ENCODE measurements at places on chromosomes 2 and 18. TPM values are rescaled to one million over a fixed set of nuclear protein-coding genes. Genes with fewer than 3 reads are reported as not detected.

DNA sequence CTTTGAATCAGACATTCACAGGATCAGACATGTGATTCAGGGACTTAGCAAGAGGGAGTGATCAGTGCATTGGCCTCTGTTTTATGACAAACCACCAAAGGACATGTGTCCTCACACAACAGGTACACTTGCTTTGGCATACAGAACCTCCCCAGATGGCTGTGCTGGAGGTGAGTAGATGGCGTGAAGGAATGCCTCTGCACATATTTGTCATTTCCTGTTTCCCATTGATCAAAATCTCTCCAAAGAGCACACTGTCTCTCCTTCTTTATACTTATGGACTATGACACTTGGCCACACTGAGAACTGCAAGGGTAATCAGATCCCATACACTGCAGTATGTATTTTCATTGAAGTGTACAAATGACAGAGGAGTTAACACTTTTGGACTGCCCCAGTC is 927.6 kb downstream of the TSN start:
- no peak for DNase-seq

- no peak for DNase-seq
Observed at GRCh38 chr2:177383935-177384334, 8.6 kb upstream of the AGPS start.

DNA sequence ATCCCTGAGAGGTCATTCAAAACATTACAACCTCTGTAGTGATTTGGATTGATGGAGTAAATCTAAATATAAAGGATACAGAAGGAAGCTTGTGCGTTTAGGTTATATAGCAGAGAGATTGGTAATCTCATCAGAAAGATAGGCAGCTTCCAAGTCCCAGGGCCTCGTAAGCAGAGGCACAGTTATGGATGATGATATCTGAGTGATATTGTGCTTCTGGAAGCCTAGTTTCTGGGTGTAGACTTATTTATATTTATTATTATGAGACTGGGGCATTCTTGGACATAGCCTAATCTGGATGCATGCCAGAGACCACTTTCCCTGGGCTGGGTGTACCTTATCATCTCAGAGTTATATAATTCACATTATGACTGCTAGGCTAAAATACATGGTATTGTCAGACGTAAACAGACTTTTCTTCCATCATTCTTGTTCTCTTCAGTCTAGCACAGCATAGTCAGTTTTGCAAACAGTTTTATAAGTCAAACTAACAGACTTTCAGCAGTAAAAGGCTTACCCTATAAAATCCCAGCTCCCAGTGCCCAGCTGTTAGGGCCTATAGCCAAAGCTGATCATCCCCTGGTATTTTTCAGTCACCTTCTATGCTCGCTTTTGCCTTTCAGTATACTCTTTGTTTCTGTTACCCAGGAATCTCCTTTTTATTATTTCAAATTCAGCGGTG is 47.9 kb downstream of the RAB3GAP1 start:
- DNase-seq: no peak

DNA sequence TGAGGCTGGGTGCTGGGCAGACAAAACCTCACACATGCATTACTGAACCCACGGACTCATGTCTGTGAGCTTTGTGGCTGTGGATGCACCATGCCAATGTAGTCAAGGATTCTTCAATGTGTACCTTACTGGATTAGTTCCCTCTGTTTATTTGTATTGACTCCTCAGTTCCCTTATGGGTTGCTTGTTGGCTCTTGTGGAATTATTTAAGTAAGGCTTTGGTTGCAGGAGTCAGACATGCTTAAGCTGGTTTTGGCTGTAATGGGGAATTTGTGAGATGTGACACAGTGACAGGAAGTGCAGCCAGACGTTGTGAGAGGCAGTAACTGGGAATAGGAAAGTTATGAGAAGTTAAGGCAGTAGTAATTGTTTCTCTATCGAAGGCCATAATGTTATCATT is 13.6 kb upstream of the IL1RN start:
- DNase-seq: no peak

SLC19A3 gene
- 7.1 TPM for total RNA-seq

KYNU gene
- not detected for total RNA-seq

EGR4 gene
- total RNA-seq: not detected

TSPYL6 gene
- total RNA-seq: not detected

- no peak for DNase-seq
Observed at GRCh38 chr2:237987268-237987667, 20.5 kb downstream of the UBE2F start.

TTN gene
- 27.7 TPM for total RNA-seq

DNA sequence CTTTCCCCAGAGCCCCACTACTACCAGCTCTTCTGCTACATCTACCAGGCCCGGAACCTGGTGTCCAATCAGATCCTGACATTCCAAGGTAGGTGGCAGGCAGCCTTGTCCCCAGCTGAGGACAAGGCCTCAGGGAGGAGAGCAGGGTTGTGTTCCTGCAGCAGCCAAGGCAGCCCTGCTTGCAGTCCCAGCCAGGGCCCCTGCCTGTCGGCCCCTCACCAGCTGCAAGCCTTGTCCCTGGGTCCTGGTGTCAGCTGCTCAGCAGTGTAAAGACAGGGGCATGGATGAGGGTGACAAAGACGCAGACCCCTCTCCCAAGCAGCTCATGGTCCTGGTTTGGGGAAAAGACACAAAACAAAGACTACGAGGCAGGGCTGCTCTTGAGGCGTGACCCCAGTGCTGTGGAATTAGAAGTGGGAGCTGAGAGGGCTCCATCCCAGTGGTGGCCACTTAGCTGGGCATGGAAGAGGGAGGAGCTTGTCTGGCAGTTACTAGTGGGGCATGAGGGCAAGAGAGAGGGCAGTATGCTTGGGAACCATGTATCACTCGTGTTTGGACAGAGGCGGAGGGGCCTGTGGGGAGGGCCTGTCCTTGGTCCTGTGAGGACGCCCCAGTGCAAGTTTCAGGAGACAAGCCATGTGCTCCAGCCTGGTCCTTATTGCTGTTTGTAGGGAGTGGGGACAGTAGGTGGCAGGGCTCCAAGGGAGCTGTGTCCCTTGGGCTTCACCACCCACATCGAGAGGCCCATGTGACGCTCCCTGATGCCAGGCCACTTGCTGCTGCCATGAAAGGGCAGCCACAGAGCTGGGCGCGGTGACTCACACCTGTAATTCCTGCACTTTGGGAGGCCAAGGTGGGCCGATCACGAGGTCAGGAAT is 47.5 kb downstream of the LMAN2L start:
- no peak for DNase-seq

GRCh38 chr2:120566331-120567035 is 169.2 kb upstream of the GLI2 start:
- no peak for DNase-seq

DNA sequence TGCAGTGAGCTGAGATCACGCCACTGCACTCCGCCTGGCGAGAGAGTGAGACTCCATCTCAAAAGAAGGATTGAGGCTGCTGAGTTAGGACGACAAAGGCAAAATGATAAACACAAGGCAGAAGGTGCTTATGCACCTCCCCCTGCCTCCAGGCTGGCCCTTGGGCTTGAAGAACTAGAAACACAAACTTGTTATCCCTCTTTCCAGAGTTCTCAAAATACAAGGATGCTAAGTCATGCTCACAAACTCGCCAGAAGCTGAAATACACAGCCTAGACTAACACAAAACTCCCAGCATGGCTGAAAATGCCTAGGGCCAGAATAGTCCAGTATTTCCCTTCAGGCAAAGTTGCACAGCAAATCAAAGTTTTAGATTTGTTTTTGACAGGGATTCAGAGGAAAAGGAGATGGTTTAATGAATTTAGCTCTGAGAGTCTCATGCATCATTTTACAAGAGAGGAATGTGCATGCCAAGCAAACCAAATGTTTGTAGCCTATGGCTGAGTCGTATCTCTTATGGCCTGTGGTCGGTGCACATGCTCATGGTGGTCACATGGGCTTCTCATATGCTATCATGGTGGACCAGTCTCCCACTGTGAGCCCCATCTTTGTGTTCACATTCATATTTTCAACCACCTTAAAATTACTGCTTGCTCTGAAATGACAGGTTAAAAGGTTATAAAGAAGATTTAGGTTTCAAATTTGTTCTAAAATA is 16.2 kb upstream of the MREG start:
- DNase-seq: no peak

- no peak for DNase-seq
Observed at GRCh38 chr2:19062370-19062769, 296.1 kb downstream of the OSR1 start.

- no peak for DNase-seq
Observed at GRCh38 chr2:9585486-9585885, 29.9 kb upstream of the ADAM17 start.

DNA sequence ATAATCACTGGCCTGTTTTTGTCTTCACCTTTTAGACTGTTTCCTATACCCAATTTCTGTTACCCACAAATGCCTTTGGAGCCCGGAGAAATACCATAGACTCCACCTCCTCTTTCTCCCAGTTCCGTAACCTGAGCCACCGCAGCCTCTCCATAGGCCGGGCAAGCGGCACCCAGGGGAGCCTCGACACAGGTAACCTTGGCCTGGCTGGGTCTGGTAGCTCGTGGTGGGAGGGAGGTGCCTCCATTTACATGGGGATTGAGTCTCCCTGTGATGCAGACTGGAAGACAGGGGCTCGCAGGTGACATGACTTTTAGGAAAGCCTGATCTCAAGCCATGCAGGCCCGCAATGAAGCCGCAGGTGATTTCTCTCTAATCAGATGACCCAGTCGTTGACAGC is 100.6 kb downstream of the CABLES1 start:
- DNase-seq: no peak

HAT1 gene
- 4.2 TPM for total RNA-seq

ESPNL gene
- 1.1 TPM for total RNA-seq

DNA sequence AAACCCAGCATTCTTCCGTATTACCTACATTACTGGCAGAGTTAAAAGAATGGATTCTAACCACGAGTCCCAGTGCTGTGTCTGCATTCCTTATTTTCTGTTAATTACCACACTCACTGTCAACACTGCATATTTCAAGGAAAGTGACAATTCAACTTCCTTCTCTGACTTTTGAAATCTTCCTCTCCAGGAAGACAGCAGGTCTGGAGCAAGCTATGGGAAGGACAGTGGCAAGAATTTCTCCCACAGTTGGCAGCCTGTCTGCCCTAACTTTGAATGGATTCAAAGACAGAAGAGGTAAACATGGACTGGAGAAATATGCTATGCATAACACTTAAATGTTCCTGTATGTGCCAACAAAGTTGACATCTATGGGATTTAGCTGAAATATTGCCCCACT is 700.5 kb upstream of the CHAC2 start:
- no peak for DNase-seq

DNA sequence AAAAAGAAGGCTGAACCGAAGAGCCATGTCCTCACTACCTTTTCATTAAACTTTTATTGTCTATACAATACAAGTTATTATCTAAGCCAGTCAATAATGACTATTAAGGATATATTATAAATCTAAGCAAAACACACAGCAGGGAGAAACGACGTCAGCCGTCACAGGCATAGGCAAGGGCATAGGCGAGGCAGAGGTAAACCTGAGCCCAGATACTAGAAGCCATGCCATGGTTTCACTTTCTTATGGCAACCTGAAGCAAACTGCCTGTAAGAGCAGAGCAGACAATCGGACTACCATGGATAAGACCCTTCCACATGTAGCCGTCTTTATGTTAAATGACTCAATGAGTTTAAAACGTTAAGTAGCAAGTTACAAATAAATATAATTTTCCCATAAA is 238.5 kb upstream of the ZNF521 start:
- no peak for DNase-seq

RRM2 gene
- 5.3 TPM for total RNA-seq

UBE2F gene
- 69.2 TPM for total RNA-seq

TRPM8 gene
- total RNA-seq: not detected

FAM124B gene
- not detected for total RNA-seq

GCFC2 gene
- total RNA-seq: 43.2 TPM

DNA sequence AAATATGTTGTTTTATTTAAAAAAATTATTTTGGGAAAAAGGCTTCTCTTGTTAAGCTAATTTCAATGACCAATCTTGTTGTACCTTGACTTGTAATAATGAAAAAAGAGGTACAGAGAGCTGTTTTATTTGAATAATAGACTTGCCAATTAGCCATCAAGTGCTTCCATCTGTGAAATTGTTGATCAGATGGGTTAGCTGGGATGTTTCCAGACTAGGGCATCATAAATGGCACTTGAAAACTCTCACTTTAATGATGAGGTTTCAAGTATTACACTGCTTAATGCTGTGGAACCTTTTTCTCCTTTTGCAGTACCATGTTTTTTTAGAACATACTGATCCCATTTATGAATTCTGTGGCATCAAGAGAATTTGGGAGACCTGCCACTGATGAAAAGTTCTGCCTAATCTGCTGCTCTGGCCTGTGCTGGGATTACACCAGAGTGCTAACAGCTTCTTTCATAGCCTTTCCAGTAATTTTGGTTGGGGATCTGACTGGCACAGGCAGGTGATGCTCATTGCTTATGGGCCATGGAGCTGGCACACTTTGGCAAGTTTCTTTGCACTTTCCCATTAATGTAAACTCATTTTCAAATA is 24.2 kb downstream of the PSMD14 start:
- no peak for DNase-seq

DNA sequence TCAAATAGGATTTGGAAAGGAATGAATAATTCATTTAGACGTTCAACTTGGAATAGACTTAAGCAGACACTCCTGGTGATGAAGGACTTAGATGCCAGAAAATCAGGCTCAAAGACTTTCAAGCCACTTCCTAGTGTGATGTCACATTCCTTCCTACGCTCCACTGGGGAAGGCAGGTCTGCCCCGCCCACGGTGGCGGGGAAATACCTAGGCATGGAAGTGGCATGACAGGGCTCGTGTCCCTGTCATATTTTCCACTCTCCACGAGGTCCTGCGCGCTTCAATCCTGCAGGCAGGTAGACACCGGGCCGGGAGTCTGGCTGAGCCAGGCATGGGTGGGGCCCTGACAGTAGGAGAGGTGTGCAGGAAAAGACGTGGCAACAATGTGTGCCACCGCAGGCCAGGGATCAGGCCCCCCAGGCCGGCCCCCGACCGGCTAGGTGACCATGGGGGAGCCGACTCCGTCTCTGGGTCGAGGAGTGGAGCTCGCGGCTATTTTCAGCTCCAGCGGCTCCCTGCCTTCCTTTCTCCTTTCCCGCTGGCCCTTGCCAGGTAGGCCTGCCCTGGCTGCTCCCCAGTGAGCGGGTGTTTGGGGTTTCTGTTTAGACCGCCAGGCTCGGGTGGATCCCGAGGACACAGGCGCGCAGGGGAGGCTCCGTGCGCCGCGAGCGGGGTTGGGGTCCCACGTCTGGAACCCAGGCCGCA is at the start of gene IL1RL2:
IL1RL2 (plus strand) TSS at position 233 of the 705 bp plus-strand sequence. CDS start 845 bp downstream, outside the sequence.
- DNase-seq: peak; percentile 46

All from transverse colon (tissue), 4 donors.